Stimulated activated CD8-positive, alpha-beta memory T cell treated with anti-CD3 and anti-CD28 coated beads, Interleukin-2, amount 100 ng/mL, for 1 hour (primary cell): ENCODE measurements at places on chromosomes 4 and X.

DNA sequence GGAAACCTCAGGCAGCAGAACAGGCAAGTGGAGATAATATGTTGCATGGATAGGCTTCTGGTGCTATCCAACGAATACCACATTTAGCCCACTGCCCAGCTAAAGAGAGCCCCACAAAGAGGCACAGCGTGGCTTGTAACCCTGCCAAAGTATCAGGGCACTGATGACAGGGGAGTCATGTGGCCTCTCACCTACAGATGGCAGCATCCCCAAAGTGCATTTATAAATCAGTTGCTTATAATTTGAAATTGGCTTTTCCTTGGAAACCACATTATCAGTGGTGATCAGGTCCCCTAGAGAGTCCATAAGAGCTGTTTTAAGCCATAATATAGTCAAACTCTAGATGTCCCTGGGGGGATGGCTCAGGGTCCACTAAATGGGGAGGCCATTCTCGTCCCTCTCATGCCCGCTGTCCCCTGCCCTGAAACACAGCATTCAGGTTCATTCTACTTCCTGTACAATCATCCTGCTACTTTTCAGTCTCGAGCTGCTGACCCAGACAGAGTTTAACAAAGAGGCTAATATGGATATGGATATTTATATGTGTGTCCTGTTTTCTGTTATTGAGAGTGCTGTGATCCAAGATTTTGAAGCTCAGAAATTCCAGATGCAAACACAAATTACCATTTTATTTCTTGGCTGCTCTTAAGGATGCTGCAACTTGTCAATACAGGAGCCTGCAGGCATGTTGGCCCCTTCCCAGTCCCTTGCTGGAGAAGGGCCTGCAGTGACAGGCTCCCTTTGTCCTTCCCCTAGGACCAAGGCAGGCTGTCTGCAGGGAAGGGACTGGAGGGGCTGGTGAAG is 28.5 kb downstream of the SRPX start:
- no peak for DNase-seq

DNA sequence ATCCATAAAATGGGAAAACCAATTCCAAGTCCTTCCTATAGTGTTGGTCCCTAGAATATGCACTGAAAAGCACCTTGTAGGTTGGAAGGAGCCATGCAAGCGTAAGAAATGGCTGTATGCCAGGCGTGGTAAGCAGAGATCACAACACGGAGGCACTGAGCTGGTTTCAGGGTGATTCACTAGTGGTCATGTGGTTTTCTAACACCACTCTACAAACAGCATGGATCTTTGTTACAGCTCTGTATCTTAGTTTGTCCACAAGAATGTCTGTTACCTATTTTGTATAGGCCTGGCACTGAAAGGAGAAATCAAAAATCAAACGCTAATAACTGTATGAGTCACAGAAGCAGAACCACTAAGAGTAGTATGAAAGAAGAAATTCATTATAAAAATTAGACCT is 71.9 kb downstream of the MAGEB17 start:
- DNase-seq, result no peak

GRCh38 chr4:183967266-183967665 is 62.2 kb downstream of the STOX2 start:
- no peak for DNase-seq

DNA sequence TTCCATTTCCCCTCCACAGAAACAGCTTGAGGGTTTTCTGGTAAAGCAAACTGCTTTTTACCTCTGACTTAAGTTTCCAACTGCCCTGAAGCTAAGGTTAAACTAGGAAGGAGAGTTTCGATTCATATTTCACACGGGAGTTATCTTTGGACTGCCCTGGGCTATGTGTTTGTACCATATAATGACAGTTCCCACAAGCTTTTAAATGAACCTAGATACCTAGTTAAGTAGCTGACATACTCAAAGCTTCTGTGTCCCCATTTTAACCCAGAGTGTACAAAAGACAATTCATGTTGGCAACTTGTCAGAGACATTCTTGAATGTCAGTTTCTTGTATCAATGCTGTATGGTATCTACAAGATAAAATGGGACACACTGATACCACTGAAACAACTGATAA is 1296.6 kb upstream of the IGFBP7 start:
- DNase-seq, result no peak
